ENCODE measurements at places on chromosomes 6 and 20.

DNA sequence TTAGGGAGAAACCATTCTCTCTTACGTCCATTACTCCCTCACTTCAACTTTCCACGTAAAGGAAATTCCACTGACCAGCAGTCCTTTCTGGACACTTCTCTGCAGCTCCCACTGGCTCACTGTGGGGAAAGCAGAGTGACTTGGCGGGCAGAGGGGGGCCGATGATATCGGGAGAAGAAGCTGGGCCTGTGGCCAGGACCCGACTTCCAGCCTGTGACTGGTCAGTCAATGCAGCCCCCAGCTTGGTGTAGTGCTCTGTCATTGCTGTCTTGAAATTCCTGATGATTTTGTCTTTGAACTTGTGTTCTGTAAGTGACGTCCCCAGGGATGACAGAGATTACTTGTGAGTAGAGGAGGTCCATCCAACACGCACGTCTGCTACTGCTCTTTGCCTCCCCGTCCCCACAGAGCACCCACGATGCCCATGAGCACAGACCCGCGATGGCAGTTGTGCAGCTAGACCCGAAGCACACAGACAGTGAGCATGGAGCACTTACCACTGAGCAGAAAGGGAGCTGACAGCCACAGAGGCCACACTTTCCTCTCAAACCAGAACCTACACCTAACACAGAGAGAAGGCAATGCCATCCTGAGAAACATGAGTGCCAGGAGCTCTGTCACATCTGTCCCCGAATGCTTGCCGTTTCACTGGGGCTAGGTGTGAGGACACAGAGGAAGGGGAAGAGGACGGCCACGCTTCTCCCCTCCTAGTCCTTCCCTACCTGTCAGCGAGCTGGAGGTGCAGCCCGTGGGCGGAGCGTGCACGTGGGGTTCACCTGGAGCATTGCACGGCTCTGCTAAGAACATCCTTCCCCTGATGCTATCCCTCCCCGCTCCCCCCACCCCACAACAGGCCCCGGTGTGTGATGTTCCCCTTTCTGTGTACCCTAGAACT is 25.7 kb downstream of the DACT2 start:
- DNase-seq, result no peak

DNA sequence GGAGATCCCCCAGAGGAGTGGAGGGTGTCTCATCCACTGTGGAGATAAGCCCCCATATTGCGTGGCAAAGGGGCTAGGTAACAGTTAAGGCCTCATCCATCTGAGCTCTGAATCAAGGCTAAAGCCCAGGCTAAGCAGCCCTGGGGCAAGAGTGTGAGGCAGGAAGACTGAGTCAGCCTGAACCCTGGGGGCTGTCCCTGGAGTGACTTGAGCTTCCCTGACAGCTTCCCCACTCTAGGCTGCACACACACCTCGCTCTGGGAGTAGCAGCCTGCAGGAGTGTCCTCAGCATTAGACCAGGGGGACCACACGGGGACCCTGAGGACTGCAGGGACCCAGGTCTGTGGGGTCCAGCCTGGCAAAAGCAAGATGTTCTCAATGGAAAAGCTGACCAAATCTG is 27.9 kb downstream of the UBD start:
- peak; percentile 50 for DNase-seq

DNA sequence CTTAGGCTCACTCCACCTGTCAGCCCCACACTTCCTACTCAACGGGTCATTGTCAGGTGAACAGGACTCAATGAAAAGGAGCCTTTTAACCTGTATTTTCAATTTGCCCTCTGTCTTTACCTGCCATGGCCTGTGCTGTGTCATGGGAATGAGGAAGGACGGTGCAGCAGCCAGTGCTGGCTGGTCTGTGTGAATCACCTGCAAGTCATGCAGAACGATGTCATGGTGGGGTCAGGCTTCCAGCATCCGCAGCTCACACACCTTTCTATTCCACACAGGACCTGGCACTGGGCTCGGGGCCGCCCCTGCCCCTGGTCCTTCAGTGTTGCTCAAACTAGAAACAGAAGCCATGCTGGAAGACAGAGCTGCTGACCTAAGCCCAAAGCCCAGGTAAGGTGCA is 188.7 kb upstream of the GMDS start:
- DNase-seq, result no peak

- DNase-seq, result no peak
Observed at GRCh38 chr6:107082045-107082444, 33.3 kb downstream of the BEND3 start.

DNA sequence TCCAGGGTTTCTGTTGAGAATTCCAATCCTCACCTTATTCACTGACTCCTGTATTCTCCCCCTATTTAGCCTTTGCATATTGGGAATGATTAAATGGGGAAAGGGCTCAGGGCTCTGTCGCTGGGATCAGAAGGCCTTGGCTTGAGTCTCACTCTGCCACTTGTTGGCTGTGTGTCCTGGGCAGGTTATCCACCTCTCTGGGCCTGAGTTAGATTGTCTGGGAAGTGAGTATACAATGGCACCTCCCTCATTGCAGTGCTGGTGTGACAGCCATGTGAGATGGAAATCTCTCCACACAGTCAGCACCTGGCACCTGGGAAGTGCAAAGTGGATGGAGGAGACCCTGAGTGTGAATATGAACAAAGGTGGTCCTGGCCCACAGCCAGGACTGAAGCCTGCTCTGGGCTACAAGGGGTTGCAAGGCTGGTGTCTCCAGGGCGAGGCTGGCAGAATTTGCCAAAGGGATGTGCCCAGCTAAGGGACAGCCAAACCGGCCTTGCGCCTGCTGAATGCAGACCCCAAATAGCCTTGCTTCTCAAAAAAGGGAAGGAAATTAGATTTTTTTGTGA is 200.0 kb upstream of the PMEPA1 start:
- no peak for DNase-seq

DNA sequence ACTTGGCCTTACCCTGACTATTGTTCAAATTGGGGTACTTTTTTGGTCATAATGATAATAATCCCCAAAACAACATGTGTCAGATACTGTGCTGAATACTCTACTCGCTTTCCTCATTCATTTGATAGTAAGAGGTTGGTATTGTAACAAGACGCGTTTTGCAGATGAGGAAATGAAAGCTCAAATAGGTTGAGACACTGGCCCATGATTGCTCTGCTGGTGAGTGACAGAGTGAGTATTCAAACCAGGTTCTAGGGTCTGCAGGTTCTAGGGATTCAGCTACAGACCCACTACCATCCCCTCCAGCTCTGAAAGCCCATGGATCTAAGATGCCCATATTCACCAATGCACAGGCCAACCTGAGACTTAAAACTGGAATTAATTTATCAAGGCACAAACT is 1.3 kb upstream of the ENPP4 start:
- no peak for DNase-seq

DNA sequence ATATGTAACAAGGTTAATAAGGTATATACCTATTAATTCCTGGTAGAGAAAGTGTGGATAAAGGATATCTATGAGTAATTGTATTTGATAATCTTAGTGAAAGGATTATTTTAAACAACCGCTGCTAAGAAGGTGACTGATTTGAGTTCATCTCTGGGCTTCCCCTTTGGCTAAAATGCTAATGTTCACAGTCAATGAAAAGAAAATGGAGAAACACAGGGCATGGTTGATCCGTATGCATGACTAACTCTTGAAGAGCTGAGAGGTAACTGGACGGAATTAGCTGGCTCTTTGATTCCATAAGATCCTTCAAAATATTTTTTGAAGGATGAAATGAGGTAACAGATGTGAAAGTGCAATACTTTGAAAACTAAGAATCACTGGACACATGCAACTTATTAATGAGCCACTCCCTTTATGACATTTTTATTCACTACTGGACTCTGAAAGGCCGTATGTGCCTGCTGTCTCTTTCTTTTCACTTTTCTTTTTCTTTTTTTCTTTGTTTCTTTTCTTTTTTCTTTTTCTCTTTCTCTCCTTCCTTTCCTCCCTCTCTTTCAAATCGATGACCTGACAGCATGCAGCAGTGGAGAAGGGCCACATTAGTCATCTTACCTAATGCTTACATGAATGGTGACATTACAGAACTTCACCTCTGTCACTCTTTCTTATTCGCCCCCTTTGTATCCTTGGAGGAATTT is 464.6 kb downstream of the CDKAL1 start:
- DNase-seq, result no peak

DNA sequence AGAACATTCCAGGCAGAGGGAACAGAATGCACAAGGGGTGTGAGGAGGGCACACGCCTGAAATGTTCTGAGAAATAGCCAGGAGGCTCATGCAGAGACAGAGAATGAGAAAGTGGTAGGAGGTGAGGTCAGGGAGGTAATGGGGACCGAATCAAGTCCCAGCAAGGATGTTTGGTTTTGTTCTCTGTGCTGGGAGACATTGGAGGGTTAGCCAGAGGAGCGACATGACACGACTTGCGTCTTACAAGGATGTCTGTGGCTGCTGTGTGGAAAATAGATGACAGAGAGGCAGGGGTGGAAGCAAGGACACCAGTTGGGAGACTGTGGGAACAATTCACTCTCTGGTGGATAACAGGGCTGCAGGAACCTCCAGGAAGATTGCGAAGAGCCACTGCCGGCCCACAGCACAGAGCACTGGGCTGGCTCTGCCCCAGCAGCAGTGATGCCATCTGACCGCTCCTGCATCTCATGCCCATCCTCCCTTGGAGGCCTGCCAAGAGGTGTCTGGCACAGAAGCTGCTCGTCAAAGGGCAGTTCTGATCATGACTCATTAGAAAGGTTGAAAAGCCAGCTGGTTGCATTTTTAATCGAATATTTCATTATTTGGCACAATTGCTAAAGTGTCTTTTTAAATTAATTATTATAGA is 57.7 kb upstream of the CD83 start:
- DNase-seq, result no peak

DNA sequence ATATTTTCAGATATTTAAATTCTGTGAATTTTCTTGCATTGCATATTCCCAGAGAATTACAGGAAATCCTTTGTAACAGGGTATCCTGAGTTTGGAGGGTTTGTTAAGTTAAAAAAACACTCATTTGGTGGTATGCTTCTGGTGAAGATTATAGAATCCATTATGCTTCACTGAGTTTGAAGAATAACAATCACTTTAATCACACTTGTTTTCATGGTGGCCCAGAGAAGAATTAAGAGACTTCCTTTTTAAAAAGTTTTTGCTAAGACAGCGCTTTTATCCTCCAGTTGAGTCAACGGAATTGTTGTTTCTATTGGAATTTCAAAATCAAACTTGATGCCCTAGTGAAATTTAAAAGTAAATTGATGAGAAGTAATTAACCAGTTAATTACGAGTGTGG is 17.4 kb downstream of the PLEKHG1 start:
- no peak for DNase-seq

GRCh38 chr20:33061658-33062028 is 7.9 kb downstream of the BPIFB3 start:
- DNase-seq, result no peak

DNA sequence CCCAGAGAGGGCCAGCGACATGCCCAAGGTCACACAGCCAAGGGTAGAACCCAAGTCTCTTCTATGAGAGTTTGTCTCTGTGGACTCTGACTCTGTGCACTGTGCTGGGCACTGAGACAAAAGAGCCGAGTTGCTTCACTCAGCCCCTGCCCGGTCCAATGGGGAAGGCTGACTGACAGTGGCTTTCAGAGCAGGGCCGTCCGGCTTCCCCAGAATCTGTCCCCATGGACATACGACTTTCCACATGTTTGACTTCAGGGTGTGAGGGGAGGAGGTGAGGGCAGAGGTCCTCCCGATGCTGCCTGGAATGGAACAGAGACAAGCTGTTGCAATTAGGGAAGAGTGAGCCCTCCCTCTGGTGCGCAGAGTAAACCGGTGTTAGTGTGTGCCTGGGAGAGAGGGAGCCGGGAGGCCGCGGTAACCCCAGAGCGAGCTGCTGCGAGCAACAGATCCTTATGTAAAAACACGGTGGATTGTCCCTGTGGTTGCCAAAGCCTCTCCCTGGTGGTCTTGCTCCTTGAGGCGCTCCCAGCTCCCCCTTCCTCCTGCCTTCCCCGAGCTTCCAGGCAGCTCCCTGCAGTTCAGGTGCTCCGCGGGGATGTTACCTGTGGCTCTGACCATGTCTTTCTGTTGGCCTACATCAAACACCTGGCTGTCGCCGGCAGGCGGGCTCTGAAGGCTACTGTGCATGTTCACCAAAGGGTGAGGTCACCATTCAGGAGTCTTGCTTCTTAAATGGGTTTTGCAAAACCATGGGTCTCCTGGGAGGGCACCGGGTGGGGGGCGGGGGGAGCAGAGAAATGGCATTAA is 672 bp downstream of the SIRPA start:
- DNase-seq, result no peak

DNA sequence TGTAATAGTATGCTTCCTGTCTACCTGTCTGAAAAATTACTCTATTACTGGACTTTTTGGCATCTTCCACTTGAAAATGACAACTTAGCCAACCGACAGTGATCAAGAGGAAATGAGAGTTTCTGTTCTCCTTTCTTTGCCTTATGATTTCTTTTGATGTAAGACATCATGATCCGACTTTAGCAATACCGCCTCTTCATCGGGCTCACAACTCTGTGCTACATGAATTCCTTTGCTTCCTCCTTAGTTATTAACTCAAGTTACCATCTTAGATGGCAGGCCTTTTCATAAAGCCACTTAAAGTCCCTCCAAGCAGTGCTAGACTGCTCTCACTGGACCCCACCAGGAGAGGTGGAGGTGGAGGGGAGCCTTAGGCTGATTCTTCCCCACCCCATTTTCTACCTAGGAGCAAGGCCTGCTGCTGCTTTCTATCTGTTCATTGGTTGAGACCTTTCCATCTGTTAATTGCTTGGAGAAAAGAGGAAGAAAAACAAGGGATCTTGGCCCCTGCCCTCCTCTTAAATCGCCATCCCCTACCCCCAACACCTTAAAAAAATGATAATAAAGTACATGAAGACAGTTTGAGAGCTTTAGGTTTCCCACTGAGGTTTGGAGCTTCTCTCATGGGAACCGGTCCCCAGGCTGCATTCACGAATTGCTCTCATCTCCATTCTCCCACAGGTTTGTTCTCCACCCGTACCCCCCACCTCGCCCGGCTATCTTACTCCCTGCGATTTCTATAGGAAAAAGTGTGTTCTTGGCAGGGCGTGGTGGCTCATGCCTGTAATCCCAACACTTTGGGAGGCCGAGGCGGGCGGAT is 21.6 kb upstream of the MCM3 start:
- no peak for DNase-seq

- peak; percentile 49 for DNase-seq
Observed at GRCh38 chr20:52972965-52973819, 1.0 kb downstream of the TSHZ2 start.

DNA sequence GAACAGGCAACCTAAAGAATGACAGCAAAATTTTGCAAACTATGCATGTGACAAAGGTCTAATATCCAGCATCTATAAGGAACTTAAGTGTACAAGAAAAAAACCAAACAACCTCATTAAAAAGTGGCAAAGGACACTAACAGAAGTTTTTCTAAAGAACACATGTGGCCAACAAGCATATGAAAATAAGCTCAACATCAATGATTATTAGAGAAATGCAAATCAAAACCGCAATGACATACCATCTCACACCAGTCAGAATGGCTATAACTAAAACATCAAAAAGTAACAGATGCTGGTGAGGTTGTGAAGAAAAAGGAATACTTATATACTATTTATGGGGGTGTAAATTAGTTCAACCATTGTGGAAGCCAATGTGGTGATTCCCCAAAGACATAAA is 5.5 kb downstream of the RFPL4B start:
- no peak for DNase-seq

Measured in stimulated activated CD4-positive, alpha-beta T cell treated with anti-CD3 and anti-CD28 coated beads, Interleukin-15, amount 100 ng/mL, for 24 hours (primary cell).